NCI-H345 (cell line): ENCODE measurements at places on chromosomes 5 and 9.

GRCh38 chr5:149466457-149466972 is 84.7 kb downstream of the CSNK1A1 start:
- no peak for DNase-seq

- peak; percentile 13 for DNase-seq
Measured at GRCh38 chr5:62354028-62354874, 48.2 kb downstream of the KIF2A start.

DNA sequence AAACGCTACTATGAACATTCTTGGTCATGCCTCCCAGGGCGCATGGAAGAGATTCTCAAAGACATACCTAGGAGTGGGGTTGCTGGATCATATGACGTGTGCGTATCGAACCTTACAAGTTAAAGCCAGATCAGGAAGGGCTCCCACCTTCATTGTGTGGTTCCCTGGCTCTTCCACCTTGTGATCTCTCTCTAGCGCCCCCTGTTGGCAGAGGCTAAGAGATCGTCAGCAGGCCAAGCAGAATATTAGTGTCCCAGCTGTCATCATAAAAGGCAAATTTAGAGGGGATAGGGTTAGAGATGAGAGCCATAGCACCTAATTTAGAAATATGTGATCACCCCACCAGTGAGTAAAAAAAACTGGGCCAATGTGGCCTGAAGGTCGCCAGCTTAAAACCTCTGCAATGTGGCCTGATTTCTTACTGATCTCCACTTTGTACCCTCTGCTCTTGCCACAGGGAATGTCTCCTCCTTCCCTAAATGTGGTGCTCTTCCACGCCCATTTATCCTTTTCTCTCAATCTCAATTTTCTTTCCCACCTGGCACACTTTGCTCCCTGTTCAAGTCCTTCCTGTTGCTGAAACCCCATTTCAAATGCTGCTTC is 91.7 kb upstream of the SHB start:
- DNase-seq: peak; percentile 22

DNA sequence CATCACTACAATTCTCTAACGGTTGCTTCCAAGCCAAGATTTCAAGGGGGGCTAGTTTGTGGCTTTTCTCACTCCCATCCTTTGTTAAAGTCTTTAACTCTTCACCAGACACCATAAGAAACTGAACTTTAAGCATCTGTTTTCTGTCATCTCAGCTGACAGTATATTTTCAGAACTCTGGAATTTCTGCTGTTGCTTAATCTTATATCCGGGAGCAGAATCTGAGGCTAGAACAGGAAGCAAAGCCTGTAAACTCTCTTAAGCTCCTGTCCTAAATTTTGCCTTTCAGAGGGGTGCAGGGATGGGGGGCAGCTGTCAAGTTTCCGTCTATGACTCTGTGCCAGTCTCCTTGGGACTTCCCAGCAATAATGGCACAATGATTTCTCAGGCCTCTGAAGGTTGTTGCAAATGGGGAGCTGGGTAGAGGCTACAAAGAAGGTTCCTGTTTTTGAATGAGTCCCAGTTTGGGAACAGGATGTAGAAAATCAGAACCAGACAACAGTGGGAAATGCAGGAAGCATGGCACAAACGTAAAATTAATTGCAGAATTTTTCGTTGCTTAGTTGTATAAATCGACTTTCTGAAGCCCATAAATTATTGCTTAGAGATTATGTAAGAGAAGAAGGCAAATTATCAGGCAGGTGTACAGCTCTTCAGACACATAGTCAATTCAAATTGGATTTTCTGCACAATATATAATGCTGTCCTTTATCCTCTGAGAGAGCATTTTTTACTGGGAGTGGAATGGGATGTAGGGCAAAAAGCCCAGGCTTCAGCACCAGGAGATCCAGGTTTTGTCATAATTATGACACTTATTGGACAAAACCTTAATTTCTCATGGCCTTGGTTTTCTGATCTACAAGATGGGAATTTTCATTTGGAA is 430.9 kb downstream of the DMAC1 start:
- DNase-seq: no peak

DNA sequence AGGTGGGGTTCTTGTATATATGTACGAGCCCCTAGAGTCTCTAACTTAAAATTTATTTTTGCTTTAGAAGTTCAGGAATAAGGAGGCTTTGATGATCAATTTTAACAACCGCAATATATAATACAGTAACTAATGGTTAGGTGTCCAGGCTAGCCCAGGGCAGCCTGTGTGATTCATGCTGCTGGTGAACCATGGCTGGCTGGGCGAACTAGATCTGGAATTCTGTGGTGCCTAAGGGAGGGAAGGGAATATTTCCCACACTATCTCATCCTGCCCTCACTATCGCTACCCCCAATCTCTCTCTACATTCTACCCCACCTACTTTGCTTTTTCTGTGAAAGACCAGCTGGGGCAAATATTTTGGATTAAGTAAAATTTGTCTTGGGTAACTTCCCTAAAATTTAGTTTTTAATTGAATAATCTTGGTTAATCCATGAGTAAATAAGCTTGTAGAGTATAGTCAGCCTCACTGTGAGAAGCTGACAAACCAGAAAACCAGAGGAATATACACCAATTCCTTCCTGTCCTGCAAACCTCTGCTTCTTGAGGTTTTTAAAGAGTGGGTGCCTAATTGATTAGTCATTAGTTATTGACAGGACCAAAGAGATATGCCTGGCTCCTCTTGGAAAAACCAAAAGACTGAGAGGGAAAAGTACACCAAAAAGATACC is 115.1 kb upstream of the CCDC152 start:
- DNase-seq: no peak
